ENCODE measurements at places on chromosomes 13 and 19. TPM values are rescaled to one million over a fixed set of nuclear protein-coding genes. Genes with fewer than 3 reads are reported as not detected.

Gene OR10H1
- polyA plus RNA-seq = not detected

Gene GAPDHS
- not detected for polyA plus RNA-seq

DNA sequence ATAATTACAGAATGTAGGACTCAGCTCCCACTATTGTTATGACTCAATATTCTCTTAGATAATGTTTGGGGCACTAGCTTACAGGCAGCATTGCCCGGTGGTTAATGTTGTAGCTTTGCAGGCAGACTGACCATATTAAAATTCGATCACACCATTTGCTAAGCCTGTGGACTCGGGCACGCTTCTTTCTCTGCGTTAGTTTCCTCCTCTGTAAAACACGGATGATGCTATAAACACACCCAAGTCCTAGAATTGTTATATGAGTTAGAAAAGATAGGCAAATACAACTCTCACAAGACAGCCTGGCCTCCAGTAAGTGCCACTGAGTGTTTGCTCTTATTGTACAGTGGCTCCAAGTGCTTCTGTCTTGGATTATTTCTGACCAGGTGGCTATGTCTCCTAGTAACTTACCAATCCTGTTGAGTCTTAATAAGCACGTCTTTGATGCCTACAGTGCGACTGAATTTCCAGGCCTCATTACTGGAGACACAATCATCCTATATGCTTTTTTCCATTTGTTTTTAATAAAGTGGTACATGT, 50.0 kb upstream of the ALOX5AP start:
- DNase-seq = no peak

DNA sequence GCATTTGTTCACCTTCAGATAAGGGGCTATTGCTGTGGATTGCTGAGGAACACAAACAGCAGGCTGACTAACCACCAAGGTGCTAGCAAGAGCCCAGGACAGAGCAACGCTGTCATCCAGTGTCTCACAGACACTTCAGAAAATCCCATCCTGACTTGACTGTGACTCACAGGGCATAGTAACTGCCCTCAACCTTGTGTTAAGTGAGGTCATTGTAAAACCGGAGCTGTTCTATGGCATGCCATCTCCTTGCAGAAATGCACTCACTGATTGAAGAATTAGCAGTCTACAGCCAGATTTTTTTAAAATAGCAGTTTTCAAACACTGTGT, 51.1 kb downstream of the TNFRSF19 start:
- DNase-seq = peak; percentile 57

DNA sequence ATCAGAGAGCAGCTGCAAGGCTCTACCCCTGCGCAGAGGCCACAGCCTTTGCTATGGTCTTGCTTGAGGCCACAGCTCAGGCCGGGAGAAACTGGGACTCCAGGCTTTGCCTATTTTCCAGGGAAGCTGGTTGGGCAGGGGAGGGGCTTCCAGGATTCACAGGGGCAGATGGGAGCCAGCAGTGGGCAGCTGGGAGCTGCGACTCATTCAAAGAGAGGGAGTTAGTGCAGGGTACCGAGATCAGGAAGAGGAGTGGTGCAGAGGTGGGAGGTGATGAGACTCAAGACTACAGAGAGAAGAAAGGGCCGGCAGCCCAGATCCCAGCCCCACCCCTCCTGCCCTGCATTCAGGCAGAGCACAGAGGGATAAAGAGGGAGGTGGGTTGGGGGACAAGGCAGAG, 12.1 kb downstream of the ADGRE5 start:
- no peak for DNase-seq

- no peak for DNase-seq
Observed at GRCh38 chr13:33277946-33278345, 7.6 kb downstream of the STARD13 start.

Gene COL4A1
- polyA plus RNA-seq = 375 TPM

Gene TBC1D4
- 12.7 TPM for polyA plus RNA-seq

GRCh38 chr19:14394167-14394566, 12.9 kb downstream of the ADGRE5 start:
- no peak for DNase-seq

Gene RNF225
- polyA plus RNA-seq = not detected

DNA sequence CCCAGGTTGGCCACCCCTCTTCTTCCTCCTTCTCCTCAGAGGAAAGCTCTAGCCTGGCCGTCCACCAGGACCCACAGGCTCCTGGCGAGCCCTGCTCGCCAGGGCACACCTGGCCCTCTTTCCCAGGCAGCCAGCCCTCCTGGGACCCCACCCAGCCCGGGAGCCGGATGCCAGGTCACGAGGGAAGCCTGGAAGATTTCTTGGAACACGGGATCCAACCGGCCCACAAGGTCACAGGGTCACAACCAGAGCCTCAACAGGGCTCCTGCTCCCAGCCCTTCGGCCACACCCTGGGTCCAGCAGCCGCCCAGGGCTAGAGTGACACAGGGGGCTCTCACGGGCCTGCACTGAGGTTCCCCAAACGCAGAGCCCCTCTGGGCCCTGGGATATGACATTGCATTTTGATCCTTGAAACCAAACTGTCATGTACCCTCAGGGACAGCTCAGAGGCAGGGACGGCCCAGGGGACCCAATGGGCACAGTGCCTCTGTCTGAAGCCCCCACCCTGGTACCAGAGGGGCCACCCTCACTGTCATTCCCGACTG, 5.5 kb downstream of the MKNK2 start:
- no peak for DNase-seq

- no peak for DNase-seq
Observed at GRCh38 chr19:2978772-2979171, 1.4 kb downstream of the TLE6 start.

Gene DCLK1
- 0.69 TPM for polyA plus RNA-seq

DNA sequence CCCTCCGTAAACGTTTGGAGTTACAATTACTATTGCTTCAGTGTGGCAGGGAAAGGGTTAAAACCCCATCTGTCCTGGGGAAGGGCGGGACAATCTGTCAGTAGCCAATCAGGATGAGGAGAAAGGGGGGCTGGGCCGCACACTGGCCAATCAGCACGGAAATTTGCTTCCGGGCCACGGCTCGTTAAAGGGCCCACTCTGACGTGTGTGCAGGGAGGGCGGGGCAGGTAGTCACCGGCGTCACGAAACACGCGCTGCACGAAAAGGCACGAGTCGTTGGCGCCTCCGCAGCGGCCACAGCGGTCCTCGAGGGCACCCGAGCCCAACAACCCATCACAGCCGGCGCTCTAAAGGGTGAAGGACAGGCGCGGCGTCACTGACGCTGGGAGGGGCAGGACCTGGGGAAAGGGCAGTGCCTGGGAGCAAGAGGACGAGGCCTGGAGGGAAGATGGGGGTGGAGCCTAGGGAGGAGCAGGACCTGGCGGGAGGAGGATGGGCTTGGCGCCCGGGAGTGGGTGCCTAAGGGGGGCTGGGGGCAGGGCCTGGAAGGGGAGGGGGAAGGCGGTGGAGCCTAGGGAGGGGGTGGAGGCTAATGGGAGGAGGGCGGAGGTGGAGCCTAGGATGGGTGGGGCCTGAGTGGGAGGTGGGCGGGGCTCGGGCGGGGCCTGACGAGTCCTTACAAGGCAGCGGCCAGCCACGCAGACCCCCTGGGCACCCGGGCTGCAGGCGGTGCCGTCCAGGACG, 4.9 kb downstream of the ADAMTSL5 start:
- peak; percentile 68 for DNase-seq

DNA sequence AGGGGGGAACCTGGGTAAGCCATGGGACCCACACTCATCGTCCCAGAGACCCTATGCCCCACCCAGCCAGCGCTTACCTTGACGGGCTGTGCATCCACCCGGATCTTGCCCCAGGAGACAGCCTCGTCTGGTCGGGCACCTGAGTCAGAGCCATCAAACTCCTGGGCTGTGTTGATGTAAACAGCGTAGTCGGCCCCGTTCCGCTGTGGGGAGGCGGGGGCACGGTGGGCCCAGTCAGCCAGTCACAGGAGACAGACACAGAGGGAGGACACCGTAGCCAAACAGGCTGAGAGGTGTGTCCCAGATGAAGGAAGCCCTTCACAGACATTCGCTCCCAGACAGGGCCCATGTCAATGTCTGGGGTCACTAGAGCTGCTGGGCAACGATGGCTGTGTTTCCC, 5.7 kb downstream of the DHPS start:
- DNase-seq = no peak

GRCh38 chr13:76656500-76656899, 229.7 kb downstream of the KCTD12 start:
- no peak for DNase-seq

GRCh38 chr19:42018503-42019193, 24.6 kb upstream of the ATP1A3 start:
- no peak for DNase-seq

Gene NEK5
- 0.05 TPM for polyA plus RNA-seq

Gene BBC3
- 5.7 TPM for polyA plus RNA-seq

GRCh38 chr13:52869050-52869449, 20.6 kb upstream of the PCDH8 start:
- DNase-seq = no peak

- no peak for DNase-seq
Observed at GRCh38 chr19:15062036-15062435, 12.8 kb downstream of the CASP14 start.

All from BJ (cell line).